Stimulated activated CD8-positive, alpha-beta memory T cell treated with anti-CD3 and anti-CD28 coated beads, Interleukin-12 subunit alpha, Interleukin-12 subunit beta, amount 100 ng/mL, for 4 hours (primary cell): ENCODE measurements at places on chromosomes 12 and 14.

DNA sequence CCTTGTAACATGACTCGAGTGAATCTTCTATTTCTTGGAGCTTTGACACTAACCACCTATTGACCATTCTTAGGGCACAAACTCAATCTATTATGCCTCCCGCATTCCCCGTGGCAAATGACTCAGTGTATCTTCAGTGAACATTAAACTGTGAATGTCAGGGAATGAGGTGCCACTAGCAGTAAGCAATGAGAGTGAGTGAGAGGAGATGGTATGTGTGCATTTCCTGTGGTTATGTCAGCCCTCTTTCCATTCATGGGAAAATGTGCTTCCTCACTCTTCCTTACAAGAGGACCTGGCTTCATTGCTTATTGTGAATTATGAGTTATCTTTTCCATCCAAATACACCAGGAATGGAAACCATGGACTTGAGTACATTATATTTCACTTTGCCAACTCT is 229.2 kb downstream of the EMP1 start:
- DNase-seq, result no peak

- DNase-seq, result no peak
Measured at GRCh38 chr14:104104076-104104901, 18.8 kb downstream of the ASPG start.

DNA sequence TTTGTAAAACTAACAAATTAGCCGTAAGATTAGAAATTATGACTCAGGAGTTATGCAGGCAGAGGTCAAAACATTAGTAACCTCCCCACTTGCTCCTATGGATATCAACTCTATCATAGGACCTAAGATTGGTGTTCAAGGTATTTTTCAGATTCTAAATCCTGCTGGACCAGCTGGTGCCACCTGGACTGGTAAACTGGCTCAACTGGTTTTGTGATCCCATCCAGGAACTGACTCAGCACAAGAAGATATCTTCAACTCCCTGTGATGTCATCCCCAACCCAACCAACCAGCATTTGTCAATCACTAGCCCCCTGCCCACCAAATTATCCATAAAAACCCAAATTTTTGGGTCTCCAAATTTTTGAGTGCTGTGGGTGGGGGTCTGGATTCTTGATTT is 98.1 kb upstream of the OR4E1 start:
- no peak for DNase-seq

DNA sequence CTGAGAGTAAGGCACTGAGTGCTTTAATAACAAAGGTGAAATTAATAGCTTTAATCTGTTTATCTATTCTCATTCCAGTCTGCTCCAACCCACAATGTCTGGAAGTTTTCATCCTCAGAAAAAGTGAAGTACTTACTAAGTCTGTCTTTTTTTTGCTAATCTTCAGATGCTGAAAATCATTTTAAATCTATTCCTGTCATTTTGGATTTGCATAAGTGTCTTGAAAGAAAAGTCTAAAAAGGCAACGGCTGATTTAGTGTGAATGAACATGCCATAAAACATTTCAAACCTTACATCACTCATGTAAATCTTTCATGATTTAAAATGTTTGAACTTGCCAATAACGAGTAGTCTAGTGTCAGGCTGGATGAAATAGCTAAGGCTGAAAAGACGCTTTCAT is 685.6 kb downstream of the RPS29 start:
- DNase-seq, result no peak

GRCh38 chr14:77707724-77708408 is at the start of the genes ALKBH1 and SLIRP:
ALKBH1 (minus strand) TSS chr14:77708023; CDS start chr14:77708004, 19 bp downstream.
SLIRP (plus strand) TSS chr14:77708103; CDS start chr14:77708112, 9 bp downstream.
- DNase-seq, result peak; percentile 71

- DNase-seq, result no peak
Measured at GRCh38 chr14:69972755-69973154, 93.5 kb downstream of the SMOC1 start.

GRCh38 chr12:86264451-86265328 is 8.5 kb upstream of the MGAT4C start:
- DNase-seq, result no peak

GRCh38 chr12:122366685-122367475 is 55.6 kb downstream of the CLIP1 start:
- DNase-seq, result no peak

- DNase-seq, result no peak
Measured at GRCh38 chr14:75399843-75400775, 27.7 kb upstream of the JDP2 start.

- DNase-seq, result no peak
Measured at GRCh38 chr12:9718968-9719367, 13.9 kb downstream of the CLECL1 start.

DNA sequence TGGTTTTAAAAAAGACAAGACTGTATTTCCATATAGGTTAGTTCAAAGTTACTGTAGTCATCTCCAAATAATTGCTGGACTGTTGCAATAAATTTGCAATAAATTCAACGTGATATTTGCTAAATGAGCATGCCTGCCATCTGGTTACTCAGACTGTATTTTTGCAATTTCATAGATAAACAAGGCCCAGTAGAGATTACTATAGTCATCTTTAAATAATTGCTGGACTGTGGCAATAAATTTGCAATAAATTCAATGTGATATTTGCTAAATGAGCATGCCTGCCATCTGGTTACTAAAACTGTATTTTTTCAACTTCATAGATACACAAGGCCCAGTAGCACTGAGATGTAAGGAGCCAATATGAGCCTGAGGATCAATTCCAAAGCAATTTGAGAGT is 5.6 kb downstream of the NTN4 start:
- no peak for DNase-seq

DNA sequence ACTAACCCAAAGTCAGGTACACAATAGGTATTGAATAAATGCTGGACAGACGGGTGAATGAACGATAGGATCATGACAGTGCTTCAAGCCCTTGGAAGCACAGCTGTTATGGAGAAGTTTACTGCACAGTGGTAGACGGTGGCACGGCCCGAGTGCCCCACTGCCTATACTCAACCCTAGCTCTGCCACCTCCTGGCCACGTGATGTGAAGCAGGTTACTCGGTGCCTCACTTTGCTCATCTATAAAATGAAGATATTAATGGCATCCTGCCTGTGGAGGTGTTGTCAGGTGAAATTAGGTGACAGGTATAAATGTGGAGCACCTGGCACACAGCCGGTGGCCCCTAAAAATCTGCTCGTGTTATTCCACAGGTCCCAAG is 5.8 kb downstream of the ASB2 start:
- DNase-seq, result peak; percentile 56

DNA sequence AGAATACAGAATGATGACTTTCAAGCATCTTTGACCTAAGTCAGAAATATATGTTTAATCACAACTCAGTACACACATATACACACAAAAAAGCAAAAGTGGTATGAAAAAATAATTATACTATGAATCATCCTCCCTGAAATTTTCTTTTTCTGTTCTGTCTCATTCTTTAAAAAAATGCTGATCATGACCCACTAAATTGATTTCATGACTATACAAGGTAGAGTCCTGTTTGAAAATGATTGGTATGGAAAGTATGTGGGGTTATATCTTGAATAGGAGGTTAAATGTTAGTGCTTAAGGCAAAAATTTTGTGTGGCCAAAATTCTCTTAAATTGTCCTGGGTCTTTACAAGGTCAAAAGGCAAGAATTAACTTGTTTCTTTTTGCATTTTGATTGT is 80.4 kb downstream of the SUDS3 start:
- DNase-seq, result no peak

DNA sequence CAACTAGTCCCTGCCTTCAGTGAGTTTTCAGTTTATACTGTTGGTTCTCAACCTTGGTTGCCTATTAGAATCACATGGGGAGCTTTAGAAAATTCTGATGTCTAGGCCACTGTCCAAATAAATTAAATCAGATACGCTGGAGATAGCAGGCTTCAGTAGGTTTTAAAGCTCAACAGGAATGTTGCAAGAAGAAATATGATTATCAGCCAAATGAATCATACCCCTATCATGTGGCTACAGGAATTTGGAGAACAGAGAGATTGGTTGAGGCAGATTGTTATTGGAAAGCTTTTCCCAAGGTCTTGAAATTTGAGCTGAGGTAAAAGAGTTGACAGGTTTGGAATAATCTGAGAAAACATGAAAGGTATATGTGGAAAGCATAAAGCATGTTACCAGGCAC is 125.3 kb downstream of the WIF1 start:
- DNase-seq, result no peak

GRCh38 chr12:54037360-54038283 is 4.8 kb downstream of the HOXC5 start:
- no peak for DNase-seq

GRCh38 chr12:93061473-93062419 is 132.7 kb upstream of the EEA1 start:
- no peak for DNase-seq

DNA sequence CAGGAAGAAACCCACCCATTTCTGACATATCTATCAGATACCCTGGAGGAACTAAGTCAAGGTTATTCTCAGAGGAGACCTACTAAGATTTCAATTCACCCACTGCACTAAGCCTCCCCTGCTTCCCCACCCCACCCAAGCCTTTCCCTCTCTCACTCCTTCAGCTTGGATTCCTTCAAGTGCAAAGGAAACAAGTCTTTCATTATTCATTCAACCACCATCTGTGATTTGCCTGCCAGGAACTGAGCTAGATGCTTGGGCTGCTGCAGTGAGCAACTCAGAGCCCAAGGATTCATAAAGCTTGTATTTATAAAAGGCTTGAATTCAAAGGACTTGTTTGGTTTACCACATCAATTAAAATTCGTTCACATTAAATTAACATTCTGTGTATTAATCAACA is 161.3 kb downstream of the GXYLT1 start:
- DNase-seq, result no peak

DNA sequence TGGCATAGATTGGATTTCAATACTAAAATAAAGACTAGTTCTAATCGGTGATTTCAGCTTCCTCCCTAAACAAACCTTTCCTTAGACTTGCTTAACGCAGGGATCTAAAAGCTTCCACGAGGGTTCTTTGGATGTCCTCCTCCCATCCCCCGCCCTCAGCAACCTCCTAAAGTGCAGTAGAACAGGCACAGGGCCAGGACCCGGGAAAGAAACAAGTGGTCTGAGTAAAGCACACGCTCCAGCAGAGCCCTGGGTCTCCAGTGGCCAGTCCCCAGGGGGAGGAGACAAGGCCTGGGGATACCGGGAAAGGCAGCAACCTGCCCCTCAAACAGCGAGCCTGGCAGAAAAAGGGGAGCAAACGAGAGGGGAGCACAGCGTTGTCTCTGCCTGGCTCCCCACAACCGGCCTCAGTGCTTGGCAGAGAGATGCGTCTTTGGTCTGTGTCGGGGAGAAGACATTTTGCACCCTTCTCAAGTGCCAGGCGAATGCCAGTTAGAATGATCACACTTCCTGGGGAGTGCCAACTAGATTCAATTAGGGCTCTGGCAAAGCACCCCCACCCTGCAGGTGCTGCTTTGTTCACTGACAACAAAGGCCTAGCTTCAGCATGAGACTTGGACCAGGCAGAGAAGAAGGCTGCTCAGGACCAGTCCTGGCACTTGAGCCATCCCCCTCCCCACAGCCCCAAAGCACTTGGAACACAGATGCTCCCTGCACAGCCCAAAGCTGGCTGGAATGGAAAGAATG is 17.1 kb upstream of the SLC6A12 start:
- DNase-seq, result no peak

DNA sequence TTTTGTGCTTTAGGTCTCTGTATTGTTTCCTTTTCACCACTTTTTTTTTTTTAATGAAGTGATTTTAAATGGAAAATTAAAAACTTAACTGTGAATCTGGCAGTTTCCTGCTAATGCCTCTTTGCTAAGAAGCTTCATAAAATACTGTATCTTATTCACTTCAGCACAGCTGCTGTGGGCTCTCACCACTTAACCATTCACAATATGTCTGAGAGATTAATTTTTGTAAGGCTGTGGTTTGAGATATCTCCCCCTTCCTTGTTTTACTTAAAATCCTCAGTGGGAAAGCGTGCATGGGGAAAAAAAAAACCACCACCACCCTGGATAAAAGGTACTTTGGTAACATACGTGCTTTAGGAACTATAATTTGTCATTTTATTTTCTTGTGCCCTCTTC is 115.9 kb downstream of the ETV6 start:
- no peak for DNase-seq

GRCh38 chr12:117028254-117028653 is 71.0 kb downstream of the TESC start:
- no peak for DNase-seq
